ENCODE measurements at places on chromosomes 7 and 10. TPM values are rescaled to one million over a fixed set of nuclear protein-coding genes. Genes with fewer than 3 reads are reported as not detected.

DNA sequence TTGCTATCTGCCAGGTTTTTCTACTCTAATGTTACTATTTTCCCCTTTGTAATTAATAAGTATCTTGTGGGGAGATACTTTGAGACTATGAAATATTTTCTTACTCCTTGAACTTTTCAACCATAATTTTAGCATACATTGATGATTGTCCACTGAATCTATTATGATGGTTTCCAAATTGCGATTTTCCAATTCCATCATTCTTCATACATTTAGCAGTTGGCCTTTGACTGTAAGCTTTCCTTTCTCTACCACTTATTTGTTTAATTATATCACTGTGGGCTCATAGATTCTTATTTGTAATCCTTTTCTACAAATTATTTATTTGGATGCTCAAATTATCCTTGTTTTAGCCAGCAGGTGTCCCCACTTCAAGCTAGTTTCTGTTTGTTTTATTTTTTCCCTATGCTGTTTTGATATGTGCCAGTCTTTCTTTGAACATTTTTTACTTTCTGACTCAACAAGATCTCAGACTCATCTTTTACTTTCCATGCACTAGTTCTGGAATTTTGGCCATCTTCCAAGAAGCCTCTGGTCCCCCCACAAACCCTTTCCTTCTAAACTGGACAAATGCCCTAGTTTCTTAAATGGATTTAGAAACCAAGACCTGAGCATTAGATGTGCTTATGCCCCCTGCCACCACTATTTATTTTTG lies 11.4 kb upstream of the MRPS16 start:
- no peaks in the 10 kb centered on the region for H3K36me3 ChIP-seq
- H3K27ac ChIP-seq = no peak overlapping the region
- no peak for DNase-seq
- no peak overlapping the region for H3K4me3 ChIP-seq

DNA sequence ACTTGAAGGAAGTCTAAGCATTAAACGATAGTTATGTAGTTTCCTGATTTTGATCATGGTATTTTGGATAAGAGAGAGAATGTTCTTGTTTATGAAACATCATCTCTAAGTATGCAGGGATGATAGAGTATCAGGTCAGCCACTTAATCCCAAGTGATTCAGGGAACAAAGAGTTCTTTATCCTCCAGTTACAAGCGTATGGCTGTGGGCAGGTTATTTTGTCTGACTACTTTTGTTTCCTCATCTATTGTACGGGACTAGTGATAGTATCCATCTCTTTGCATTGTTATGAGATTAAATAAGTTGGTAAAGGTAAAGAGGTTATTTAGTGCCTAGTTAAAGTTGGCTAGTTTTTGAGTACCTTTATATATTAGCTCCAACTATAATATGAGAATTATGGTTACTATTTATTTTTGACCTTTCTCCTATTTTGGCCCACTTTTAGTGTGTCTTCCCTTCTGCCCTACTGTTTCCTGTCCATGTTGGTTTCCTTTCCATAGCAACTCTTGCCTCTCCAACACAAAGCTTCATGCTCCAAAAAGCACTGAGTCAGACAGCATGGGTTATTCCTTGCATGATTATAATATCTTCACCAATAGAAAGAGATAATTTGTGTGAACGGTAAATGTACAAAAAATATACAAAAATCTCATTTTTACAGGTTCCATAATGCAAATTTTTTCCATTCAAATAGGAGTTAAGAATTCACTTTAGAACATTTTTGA lies 65.4 kb downstream of the SP8 start:
- no peaks in the 10 kb centered on the region for H3K4me1 ChIP-seq
- H3K36me3 ChIP-seq = no peaks in the 10 kb centered on the region
- no peak overlapping the region for H3K27ac ChIP-seq
- DNase-seq = no peak
- H3K27me3 ChIP-seq = no peaks in the 10 kb centered on the region
- no peak overlapping the region for H3K4me3 ChIP-seq

GRCh38 chr7:66768865-66769832 lies 28.6 kb downstream of the RABGEF1 start:
- H3K4me3 ChIP-seq = no peak overlapping the region
- H3K4me1 ChIP-seq = peaks cover 9% of the 10 kb centered on the region
- no peak overlapping the region for H3K27ac ChIP-seq
- no peaks in the 10 kb centered on the region for H3K27me3 ChIP-seq
- peaks cover 31% of the 10 kb centered on the region for H3K36me3 ChIP-seq

- H3K27me3 ChIP-seq = no peaks in the 10 kb centered on the region
- no peak overlapping the region for H3K4me3 ChIP-seq
- H3K27ac ChIP-seq = no peak overlapping the region
- H3K4me1 ChIP-seq = peaks cover 8% of the 10 kb centered on the region
- no peaks in the 10 kb centered on the region for H3K36me3 ChIP-seq
- DNase-seq = peak; percentile 94
Measured at GRCh38 chr10:31754803-31755624, 173.6 kb downstream of the ARHGAP12 start.

DNA sequence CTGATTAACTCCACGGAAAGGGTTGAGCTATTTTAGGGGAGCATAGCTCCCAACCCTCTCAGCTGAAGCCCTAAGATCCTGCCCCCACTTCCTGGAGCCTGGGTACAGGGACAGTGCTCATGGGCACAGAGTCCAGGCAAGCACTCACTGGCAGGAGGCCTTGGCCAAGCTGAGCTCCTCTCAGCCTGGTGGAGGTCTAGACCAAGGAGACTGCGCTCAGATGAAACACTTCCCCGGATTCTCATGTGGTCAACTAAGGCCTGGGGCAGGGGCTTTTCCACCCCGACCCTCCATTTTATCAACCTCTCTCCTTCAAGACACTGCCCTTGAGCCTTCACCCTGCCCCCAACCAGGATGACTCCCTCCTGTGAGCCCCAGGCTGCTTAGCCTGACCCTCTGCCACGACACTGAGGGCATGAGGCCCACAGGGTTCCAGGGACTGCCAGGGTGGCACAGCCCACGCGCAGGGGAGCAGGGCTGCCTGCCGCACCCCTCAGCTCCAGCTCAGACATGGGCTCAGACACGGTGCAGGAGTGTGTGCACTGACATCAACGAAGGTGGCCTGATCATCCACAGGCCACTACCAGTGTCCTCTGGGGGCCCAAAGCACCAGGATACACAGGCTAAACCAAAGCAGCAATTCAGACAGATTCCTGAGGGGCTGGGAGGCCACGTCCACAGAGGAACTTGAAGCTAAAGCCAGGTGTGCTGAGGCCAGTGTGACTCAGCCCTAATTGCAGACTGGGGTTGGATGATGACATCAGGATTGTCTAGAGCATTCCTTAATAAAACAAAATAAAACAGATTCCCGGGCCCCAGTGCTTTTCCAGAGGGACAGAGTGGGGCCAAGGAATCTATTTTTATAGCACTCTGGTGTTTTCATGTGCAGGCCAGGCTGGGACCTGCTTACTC lies 18.8 kb downstream of the CHAT start:
- peaks cover 10% of the 10 kb centered on the region for H3K27me3 ChIP-seq
- DNase-seq = no peak
- no peak overlapping the region for H3K27ac ChIP-seq
- H3K36me3 ChIP-seq = no peaks in the 10 kb centered on the region
- no peak overlapping the region for H3K4me3 ChIP-seq

- H3K27ac ChIP-seq = no peak overlapping the region
- H3K27me3 ChIP-seq = peaks cover 11% of the 10 kb centered on the region
- no peak for DNase-seq
- no peaks in the 10 kb centered on the region for H3K36me3 ChIP-seq
- H3K4me3 ChIP-seq = no peak overlapping the region
- peaks cover 11% of the 10 kb centered on the region for H3K4me1 ChIP-seq
Measured at GRCh38 chr10:126433351-126433750, 45.1 kb upstream of the ADAM12 start.

- no peaks in the 10 kb centered on the region for H3K4me1 ChIP-seq
- H3K36me3 ChIP-seq = peaks cover 35% of the 10 kb centered on the region
- H3K27me3 ChIP-seq = no peaks in the 10 kb centered on the region
- H3K27ac ChIP-seq = no peak overlapping the region
- no peak overlapping the region for H3K4me3 ChIP-seq
Measured at GRCh38 chr7:127927348-127927696, 103.9 kb downstream of the LRRC4 start.

DNA sequence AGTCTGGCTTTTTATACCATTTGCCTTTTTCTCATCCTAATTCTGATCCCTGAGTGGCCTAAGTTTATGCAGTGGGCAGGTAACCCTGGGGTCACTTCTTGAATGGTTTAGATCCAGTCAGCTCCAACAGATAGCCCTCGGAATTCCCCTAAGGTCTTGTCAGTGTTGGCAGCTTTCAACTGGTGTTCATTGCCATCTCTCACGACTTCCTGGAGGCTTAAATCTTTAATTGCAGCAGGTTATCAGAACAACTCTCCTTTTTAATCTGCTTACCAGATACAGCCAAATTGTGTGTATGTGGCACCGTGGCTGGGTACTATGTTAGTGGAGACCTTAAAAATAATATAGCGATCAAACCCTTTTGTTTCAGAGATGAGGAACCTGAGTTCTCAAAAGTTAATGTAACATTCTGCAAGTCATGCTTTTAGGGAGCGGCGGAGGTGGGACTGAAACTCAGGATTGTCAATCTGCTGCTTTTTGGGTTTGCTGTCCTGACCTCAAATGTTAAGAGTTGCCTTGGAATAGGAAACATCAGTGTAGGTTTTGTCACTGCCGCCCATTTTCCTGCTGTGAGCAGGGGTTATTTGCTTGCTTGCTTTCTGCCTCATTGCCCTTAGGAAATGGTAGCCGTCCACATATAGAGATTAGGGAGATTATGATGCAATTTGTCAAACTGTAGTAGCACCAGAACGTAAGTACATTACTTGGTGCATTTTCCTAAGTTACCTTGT lies 818 bp downstream of the DLD start:
- H3K4me1 ChIP-seq = no peaks in the 10 kb centered on the region
- peaks cover 35% of the 10 kb centered on the region for H3K36me3 ChIP-seq
- peak overlapping the region; percentile 74 for H3K27ac ChIP-seq
- DNase-seq = no peak
- peak overlapping the region; percentile 93 for H3K4me3 ChIP-seq
- H3K27me3 ChIP-seq = no peaks in the 10 kb centered on the region

- H3K4me1 ChIP-seq = no peaks in the 10 kb centered on the region
- no peak overlapping the region for H3K27ac ChIP-seq
- no peaks in the 10 kb centered on the region for H3K27me3 ChIP-seq
- DNase-seq = no peak
- H3K36me3 ChIP-seq = peaks cover 37% of the 10 kb centered on the region
Measured at GRCh38 chr10:1102831-1103230, 46.6 kb downstream of the WDR37 start.

- peaks cover 5% of the 10 kb centered on the region for H3K4me1 ChIP-seq
- no peaks in the 10 kb centered on the region for H3K36me3 ChIP-seq
- H3K27ac ChIP-seq = no peak overlapping the region
- no peaks in the 10 kb centered on the region for H3K27me3 ChIP-seq
Measured at GRCh38 chr7:135771961-135772638, 23.5 kb upstream of the FAM180A start.

- H3K27me3 ChIP-seq = no peaks in the 10 kb centered on the region
- no peaks in the 10 kb centered on the region for H3K36me3 ChIP-seq
- no peak for DNase-seq
- no peaks in the 10 kb centered on the region for H3K4me1 ChIP-seq
Measured at GRCh38 chr7:20238754-20239324, 21.7 kb upstream of the MACC1 start.

GRCh38 chr7:26307791-26308190 lies 16.1 kb downstream of the SNX10 start:
- H3K27me3 ChIP-seq = no peaks in the 10 kb centered on the region
- no peak for DNase-seq
- peaks cover 3% of the 10 kb centered on the region for H3K4me1 ChIP-seq
- H3K4me3 ChIP-seq = no peak overlapping the region
- no peak overlapping the region for H3K27ac ChIP-seq

DNA sequence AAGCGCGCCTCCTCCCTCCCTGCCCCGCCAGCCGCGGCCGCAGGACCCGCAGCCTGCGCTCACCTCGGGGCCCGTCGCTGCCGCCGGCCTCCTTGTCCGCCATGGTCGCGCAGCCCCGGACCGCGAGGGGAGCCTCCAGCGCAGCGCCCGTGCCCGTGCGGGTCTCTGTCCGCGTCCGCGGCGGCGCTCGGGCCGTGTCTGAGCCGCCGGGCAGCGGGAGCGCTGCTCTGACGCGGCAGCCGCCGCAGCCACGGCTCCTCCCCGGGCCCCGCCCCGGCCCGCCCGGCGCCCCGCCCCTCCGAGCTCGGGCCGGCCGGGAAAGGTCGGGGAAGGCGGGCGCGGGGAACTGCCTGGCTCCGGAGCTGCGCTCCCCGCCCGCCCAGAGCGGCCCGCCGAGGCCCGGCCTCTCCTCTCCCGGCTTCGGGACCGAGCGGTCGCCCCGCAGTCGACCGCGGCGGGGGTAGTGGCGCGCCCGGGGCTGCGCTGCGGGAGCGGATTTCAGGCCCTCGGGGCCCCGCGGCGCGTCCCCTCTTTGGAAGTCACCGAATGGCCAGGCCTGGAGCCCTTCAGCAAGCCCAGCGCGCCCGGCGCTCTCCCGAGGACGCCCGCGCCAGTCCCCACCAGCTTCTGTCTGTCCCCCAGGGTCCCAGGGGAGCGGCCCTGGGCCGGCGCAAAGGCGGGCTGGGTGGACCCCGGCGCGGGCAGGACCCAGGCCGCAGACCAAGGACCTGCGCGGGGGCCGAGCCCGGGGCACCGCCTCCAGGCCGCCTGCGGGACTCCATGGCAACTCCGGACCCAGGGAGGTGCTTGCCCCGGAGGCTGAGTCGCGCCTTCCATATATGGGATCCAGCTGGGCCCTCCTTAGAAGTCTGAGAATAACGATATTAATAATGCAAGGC lies at the start of gene HSPA12A:
TSS of gene HSPA12A (minus strand) at position 200 of the 899 bp plus-strand sequence. CDS start at position 103, 97 bp downstream.
- DNase-seq = peak; percentile 89
- H3K36me3 ChIP-seq = no peaks in the 10 kb centered on the region
- peaks cover 67% of the 10 kb centered on the region for H3K27me3 ChIP-seq
- H3K27ac ChIP-seq = peak within 1 kb of the TSS; percentile 53

GRCh38 chr7:156651474-156651873 lies 10.9 kb downstream of the RNF32 start:
- no peak overlapping the region for H3K27ac ChIP-seq
- no peaks in the 10 kb centered on the region for H3K27me3 ChIP-seq

DNA sequence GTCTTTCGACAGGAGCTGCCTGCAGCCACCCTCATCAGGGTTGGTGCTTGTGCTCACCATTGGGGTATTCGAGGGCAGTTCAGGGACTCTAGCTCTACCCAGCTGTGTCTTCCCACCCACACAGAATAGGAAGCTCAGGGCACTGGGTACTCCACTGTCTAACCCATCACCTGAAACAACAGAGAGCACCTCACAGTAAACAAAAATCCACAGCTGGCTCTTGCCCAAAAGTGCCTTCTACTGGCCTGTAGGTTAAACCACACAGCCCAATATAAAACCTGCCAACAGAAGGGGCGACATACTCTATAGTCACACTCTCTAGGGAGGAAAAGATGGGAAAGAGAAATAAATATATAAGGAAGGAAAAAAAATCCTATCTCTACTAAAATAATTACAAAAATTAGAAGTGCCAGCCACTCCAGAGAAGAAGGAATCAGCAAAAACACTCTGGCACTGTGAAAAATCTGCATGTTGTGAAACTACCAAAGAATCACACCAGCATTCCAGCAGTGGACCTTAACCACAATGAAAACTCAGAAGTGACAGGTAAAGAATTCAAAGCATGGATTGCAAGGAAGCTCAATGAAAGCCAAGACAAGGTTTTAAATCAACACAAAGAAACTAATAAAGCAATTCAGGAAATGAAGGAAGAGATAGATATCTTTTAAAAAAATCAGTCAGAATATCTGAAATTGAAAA lies 110.0 kb downstream of the HGF start:
- H3K27me3 ChIP-seq = no peaks in the 10 kb centered on the region
- H3K27ac ChIP-seq = no peak overlapping the region
- H3K4me3 ChIP-seq = no peak overlapping the region
- H3K4me1 ChIP-seq = no peaks in the 10 kb centered on the region
- no peaks in the 10 kb centered on the region for H3K36me3 ChIP-seq
- no peak for DNase-seq

Gene OR2A1
- not detected for total RNA-seq

Gene GATA3
- total RNA-seq = 106 TPM

Gene POLR2J2
- total RNA-seq = 7.0 TPM

Gene NKX2-3
- not detected for total RNA-seq

Gene DENND2A
- 28.5 TPM for total RNA-seq

Data from endodermal cell (in vitro differentiated cells).